ENCODE measurements at places on chromosomes 5 and 9.

DNA sequence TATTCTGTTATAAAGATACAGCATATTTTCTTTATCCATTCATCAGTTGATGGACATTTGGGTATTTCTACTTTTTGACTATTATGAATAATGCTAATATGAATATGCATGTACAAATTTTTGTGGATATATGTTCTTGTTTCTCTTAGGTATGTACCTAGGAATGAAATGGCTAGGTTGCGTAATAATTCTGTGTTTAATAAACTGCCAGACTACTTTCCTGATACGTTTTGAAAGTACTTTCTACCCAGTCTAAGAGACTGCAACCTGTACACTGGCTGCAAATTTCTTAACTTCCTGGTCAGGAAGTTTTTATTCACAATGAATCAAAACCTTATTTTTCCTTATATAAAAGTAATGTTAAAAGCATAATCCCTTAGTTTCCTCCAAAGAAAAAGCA lies 93.9 kb upstream of the STARD4 start:
- no peak for DNase-seq

DNA sequence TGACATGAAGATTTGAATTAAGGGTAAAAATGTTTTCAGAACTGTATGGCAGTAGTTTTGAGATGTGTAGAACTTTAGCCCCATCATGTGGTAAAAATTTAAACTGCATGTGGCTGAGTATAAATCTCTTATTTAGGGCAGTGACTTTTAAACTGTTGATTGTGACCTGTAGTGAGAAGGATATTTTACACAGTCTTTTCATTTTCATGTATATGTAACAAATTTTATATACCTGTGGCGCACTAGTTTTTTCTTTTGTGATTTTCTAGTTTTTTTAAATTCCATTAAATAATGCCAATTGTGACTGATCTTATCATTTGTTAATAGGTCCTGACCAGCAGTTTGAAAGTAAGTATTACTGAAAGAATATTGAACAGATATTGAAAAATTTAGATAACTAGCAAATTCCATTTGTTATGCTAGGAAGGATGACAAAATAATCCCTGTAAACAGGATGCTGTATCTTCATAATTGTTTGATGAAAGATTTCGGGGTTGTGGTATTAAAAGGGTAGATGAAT lies 47.2 kb downstream of the GPBP1 start:
- peak; percentile 95 for DNase-seq

DNA sequence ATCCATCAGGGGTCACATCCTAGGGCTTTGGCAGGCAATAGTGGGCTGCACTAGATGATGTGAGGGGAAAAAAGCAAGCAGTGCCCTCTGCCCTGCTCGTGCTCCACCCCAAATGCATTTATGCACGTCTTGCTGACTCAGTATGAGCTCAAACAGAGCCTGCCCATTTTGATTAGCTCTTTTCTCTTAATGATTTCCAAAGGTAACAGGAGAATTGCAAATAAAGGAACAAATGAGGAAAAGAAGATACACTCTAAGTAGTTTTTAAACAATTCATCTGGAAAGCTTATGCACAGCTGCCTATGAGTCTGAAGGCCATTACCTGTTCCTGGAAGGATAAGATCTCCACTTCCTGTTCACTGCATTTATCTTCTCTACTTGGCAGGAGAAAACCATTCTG lies 364.2 kb downstream of the TMEM232 start:
- no peak for DNase-seq

DNA sequence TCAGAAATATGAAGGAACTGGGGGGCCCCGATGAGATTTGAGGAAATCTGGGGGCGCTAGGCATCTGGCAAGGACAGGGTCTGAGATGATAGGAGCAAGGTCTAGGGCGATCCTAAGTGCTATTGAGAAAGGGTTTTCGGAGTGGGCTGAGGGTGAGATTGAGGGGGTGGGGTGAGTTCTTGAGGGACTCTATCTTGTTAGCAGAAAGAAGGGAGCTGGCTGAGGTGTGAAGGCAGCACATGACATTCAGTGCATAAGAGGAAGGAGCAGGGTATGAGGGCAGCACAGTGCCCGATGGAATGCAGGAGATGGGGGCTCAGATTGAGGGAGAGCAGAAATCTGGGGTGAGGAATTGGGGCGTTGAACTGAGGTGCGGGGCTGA lies 640 bp downstream of the TRIM32 start:
- no peak for DNase-seq

DNA sequence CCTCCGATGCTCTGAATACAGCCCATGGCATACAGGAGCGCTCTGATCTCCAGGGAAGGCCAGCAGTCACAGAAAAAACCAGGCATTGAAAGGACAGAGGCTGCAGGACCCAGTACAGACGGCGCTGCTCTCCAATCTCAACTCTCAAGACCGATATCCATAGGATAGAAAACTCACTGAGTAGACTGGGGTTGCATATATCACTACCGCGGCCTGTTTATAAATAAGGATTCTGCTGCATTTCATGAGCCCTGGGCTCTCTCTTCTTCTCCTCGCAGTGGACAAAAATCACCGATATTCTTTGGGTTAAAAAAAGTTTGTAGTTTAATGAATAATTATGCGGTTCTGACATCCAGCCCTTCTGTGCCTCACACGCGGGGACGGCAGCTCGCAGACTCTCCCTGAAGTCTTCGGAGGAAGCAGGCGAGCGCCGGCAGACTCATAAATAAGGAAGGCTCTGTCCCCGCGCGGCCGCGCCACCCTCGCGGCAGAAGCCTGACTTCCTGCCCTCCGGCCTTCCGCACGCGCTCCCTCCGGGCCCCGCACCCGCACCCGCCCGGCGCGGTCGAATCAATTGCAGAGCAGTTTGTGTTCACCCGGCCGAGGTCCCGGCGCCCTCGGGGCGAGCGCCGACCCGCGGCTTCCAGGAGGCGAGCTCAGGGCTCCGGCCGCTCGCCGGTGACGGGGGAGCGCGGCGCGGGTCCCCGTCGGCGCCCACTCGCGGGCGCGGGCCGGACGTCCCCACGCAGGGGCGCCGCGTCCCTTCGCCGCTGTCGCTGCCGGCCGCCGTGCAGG lies at the start of gene FAM78A:
Gene FAM78A (minus strand): TSS at position 417 of the 795 bp plus-strand sequence. CDS start 331 bp downstream, at position 86.
- peak; percentile 71 for DNase-seq

GRCh38 chr5:9405196-9405754 lies 140.6 kb downstream of the SEMA5A start:
- no peak for DNase-seq

GRCh38 chr9:71858102-71858798 lies 52.7 kb downstream of the ABHD17B start:
- no peak for DNase-seq

- no peak for DNase-seq
Observed at GRCh38 chr5:174706997-174707572, 17.3 kb upstream of the MSX2 start.

DNA sequence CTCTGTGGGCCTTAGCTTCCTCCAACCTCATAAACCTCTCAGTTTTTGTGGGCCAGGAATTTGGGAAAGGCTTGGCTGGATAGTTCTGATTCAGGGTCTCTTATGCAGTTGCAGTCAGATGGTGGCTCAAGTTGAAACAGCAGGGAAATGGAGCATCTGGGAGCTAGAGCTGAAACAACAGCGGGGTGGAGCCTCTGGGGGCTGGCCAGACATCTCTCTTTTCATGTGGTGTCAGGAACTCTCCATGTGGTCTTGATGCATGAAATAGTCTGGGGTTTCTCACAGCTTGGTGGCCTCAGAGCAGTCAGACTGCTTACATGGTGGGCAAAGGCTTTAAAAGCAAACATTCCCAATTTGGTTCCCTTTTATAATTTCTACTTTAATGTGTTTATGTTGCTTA lies 13.5 kb downstream of the ZNF346 start:
- DNase-seq: no peak

- peak; percentile 51 for DNase-seq
Observed at GRCh38 chr5:173916233-173916632, 28.1 kb downstream of the CPEB4 start.

DNA sequence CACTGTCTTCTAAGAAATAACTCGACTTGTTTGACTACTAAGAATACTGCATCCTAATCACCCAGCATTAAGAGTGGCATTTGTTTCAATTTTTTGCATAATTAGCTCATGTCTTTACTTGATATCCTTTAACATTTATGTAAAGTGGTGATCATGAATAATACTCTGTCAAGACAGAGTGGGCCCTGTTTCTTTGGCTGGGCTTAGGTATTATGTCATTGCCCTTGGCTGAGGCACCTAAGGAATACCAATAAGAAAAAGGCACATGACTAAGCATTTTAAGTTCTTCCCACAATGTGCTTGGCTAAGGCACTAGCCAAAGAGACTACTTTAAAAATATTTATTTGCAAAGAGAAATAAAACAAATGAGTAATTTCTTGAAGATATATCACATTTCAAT lies 308.1 kb downstream of the CTNND2 start:
- DNase-seq: no peak

- no peak for DNase-seq
Observed at GRCh38 chr5:108983461-108984092, 235.9 kb downstream of the FER start.

DNA sequence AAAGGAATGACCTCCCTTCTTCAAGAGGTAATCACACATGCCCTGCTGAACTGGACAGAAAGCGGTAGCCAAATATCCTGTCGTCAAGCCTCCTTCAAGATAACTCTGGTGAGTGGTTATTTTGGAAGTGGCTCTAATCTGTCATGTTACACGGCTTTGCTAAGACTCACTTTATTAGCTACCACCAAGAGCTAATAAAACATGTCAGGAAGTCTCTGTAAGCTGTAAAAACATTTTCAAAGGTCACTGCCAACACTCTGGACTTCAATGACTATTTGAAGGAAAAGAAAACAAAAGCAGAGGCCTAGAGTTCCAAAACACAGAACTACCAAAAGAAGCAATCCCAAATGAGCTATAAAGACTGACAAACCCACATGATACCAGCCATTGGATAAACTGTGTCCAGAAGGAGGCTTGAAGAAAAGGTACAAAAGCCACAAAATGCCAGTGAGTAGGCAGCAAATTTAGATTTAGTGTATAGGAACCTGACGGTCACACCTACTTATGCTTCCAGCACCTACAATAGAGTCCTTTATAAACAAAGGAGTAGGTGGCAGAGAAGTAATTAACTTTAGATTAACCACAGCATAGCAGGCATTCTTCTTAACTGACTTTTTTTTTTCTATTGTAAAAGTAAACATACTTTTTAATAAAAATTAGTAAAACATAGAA lies 97.3 kb upstream of the EQTN start:
- no peak for DNase-seq

GRCh38 chr5:113043491-113043931 lies 66.9 kb downstream of the DCP2 start:
- no peak for DNase-seq

DNA sequence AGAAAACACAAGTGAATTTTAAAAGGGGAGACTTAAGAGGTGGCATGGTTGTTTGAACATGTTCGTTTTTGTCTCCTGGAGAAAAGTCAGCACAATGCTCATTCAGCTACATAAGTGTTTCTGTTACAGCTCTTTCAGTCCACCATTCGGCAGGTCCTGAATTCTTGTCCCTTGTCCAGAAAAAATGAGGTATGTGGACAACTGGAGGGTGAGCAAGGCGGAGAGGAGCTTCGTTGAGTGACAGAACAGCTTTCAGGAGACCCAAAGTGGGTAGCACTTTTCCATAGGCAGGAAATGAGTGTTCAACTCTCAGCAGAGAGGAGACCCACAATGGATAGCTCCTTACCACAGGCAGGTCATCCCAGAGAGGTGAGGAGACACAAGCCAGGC lies 4.9 kb downstream of the PDCD1LG2 start:
- no peak for DNase-seq

- DNase-seq: no peak
Observed at GRCh38 chr5:126428421-126428820, 5.2 kb downstream of the GRAMD2B start.

- no peak for DNase-seq
Observed at GRCh38 chr9:26163931-26164330, 485.7 kb upstream of the TUSC1 start.

DNA sequence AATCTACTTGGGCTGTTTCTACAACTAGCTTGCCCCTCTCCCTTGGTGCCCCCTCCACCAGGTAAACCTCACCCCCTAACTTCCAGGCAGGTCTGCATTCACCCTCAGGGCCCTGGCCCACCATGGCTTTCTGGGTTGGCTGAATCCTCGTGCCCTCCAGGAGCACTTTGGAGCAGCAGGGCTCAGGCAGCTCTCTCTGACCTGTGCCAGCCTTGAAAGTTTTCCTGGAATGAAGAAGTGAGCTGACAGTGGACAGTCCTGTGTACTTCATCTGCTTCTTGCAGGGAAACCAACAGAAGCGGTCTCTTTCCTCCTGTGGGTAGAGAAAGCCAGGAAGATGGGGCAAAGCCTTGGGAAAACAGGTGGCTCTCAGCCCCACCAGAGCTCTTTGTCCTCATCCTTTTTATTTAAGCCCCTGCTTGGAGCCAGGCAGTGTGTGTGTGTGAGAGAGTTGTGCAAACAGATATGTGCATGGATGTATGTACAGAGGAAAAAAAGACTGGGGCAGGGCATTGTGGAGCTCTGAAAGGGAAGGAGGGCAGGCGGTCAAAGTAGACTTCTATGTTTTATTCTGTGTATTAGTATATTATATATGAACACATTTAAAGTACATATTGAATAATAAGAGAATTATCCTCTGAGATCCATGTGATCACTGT lies 62.3 kb upstream of the SPRY4 start:
- DNase-seq: no peak

DNA sequence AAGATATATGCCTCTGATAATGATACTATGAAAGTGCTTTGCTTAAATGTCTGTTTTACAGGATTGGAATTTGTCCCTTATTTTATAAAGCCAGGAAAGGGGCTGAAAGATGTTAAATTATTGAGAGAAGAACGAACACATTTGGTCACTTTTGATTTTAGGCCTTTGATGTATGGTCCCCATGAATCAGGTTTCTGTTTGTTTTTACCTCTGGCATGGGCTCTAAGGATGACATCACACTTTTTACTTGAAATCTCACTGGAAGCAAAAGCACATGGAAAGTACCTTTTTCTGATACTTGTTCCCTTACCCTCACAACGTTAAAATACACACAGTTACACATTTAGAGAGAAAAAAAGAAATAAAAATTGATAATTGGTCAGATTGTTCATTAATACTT lies 6.9 kb downstream of the OTULIN start:
- peak; percentile 62 for DNase-seq

- DNase-seq: no peak
Observed at GRCh38 chr9:6415266-6415665, 2.3 kb downstream of the UHRF2 start.

DNA sequence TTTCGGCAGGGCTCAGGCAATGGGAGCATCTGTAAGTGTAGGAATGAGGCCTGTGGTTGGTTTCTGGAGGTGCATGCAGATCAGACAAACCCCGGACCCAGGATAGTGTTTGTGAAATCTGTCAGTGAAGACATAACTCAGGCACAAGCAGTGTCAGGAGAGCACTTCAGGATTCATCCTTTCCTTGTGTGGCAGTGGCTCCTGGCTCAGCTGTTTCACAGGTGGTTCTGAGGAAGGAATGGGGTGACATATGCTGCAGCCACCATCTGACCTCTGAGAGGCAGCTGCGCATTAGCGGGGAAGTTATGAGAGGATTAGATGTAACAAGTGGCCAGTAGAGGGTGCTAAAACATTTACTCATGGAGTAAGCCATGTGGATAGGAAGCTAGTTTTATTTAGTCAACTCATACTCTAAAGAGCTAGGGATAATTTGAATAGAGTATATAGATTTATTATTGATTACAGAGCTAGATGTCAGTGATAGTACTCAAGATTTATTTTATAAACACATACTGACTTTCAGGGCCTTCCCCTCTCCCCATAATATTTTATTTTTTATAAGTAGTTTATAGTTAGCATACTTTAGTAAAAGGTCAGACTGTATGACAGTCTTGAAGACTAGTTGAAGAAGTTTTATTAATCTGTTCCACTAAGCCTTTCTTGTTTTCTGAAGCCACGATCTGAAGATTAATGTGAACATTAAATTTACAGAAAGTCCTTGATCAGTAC lies 28.4 kb downstream of the NNT start:
- DNase-seq: peak; percentile 66
